ENCODE measurements at places on chromosomes 13 and 19.
A peak's percentile ranks its signal among the peaks of the same experiment; 100 is the strongest.

- no peak for DNase-seq
Measured at GRCh38 chr19:6848986-6849385, 38.4 kb upstream of the ADGRE1 start.

- no peak for DNase-seq
Measured at GRCh38 chr19:48770734-48771472, 15.6 kb downstream of the FGF21 start.

DNA sequence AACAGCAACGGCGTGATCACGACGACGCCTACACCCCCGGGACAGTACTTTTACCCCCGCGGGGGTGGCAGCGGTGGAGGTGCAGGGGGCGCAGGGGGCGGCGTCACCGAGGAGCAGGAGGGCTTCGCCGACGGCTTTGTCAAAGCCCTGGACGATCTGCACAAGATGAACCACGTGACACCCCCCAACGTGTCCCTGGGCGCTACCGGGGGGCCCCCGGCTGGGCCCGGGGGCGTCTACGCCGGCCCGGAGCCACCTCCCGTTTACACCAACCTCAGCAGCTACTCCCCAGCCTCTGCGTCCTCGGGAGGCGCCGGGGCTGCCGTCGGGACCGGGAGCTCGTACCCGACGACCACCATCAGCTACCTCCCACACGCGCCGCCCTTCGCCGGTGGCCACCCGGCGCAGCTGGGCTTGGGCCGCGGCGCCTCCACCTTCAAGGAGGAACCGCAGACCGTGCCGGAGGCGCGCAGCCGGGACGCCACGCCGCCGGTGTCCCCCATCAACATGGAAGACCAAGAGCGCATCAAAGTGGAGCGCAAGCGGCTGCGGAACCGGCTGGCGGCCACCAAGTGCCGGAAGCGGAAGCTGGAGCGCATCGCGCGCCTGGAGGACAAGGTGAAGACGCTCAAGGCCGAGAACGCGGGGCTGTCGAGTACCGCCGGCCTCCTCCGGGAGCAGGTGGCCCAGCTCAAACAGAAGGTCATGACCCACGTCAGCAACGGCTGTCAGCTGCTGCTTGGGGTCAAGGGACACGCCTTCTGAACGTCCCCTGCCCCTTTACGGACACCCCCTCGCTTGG is 966 bp downstream of the JUNB start:
- peak; percentile 27 for DNase-seq

- DNase-seq, result no peak
Measured at GRCh38 chr13:33307843-33308242, 22.3 kb upstream of the STARD13 start.

GRCh38 chr13:45209229-45209628 is 8.4 kb upstream of the KCTD4 start:
- no peak for DNase-seq

DNA sequence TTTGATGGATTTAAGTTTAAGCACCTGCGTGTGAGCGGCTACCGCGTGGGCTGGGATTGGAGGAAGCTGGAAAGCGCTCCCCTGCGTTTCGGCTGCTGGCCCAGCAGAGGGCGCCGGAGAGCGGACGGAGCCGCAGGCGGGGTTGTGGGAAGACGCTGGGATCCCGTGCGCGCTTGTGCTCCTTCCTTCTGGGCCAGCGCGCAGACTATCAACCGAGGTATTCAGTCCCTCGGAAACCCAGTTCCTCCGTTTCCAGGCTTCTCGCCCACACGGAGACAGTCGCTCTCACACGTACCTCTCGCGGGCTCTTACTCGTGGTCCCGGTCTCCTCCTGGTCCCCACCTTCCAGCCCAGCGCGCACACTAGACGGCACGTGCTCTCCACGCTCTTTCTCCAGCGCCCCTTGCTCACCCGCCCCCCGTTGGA is 28.8 kb downstream of the EPN1 start:
- peak; percentile 54 for DNase-seq

DNA sequence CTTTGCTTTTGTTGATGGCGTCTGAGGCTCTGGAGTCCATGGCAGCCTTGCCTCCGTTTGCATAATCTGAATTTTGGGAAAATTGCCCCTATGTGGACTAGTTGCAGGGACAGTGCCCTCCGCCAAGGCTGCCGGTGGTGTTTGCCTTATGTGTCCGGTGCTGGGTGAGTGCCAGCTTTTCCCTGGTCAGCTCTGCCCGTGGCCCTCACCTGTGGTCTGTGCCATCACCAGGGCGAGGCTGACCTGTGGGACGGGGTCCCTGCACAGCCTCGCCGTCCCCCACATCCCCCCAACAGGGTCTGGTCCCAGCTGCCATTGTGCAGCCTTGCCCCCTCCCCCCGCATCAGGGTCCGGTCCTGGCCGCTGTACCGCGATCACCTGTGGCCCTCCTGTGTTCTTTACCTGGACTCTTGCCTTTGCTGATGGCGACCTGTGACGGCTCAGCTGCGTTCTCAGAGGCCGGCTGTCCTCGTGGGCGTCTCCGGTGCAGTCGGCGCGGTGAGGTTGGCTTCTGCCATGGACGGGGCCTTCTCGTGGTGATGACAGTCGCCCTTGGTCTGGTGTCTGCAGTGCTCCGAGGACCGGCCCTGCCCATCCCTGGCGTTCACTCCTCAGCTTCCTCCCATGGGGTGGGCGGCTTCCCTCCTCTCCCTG is 12.6 kb downstream of the CSNK1G2 start:
- no peak for DNase-seq

- DNase-seq, result no peak
Measured at GRCh38 chr19:55041627-55042343, 3.7 kb upstream of the GP6 start.

- peak; percentile 4 for DNase-seq
Measured at GRCh38 chr13:27962128-27962841, 6.8 kb downstream of the CDX2 start.
